AG09319 (cell line): ENCODE measurements at places on chromosomes 1 and 21.

DNA sequence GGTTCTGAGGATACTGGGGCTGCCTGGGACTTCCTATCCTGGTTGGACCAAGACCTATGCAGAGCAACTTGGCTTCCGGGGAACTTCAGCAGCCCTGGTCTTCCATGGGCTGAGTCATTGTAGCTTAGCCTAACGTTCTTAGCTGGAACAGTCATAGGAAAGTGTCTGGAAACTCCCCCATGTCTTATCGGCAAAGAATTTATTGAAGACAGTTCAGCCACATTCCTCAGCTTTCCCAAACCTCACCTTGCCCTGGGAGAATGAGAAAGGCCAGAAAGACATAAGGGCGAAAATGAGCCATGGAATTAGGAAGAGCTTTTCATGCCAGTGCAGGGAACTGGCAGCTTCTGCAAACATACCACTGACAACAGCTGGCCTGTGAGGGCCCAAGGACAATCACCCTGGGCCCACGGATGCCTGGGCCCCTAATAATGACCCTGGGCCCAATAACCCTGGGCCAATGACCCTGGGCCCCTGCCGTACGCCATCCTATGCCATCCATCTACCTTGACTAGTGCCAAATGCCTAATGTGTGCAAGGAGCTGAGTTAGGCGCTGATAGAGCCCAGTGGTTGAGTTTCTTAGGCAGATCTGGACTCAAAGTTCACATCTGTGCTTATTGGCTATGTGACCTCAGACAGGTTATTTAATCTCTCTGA is 114.4 kb upstream of the GADD45A start:
- DNase-seq, result no peak

GRCh38 chr1:56533621-56534020 is 45.7 kb downstream of the PLPP3 start:
- no peak for DNase-seq

GRCh38 chr1:193580419-193580818 is 394.0 kb upstream of the B3GALT2 start:
- DNase-seq, result no peak

- peak; percentile 31 for DNase-seq
Measured at GRCh38 chr1:245261786-245262185, 107.0 kb downstream of the KIF26B start.

DNA sequence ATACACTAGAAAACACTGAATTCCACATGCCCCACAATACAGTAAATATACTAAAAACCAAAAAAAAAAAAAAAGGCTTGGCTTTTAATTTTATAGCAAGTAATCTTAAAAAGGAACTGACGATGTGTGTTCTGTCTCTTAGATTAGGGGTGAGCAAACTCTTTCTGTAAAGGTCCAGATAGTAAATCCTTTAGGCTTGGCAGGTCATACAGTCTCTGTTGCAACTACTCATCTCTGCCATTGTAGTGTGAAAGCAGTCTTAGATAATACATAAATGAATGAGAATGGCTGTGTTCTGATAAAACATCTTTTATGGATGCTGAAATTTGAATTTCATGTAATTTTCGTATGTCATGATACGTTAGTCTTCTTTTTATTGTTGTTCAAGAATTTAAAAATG is 150.2 kb downstream of the SLC30A10 start:
- no peak for DNase-seq
